Stimulated activated CD4-positive, alpha-beta T cell treated with anti-CD3 and anti-CD28 coated beads, Interleukin-4, amount 100 ng/mL, for 24 hours (primary cell): ENCODE measurements at places on chromosomes 12 and 14.

DNA sequence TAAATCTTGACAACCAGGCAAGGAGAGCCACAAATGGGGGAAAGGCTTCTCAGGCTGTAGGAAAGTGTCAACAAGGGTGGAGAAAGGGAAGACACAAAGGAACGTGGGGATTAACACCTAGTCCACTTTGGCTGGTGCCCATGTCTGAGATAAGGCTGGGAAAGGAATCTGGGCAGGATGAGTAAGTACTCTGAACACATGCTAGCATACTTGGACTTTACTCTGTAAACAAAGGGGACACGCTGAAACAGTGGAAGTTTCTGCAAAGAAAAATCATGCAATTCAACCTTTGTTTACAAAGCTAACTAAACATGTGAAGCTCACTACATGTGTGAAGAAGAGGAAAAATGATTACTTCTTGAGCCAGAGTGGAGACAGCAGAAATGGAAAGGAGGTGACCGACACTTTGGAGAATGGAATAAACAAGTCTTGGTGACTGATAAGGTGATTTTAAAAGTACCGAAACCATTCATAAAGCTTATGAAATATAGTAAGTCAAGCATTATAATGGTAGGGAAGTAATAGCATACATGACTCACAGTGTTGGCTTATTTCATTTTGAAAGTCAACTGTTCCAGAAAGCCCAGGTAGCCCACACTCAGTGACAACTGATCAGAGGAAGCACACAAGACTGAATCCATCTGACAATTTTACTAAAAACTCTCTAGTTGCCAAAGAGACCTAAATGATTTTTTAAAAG is 13.2 kb downstream of the CPNE8 start:
- DNase-seq = no peak

DNA sequence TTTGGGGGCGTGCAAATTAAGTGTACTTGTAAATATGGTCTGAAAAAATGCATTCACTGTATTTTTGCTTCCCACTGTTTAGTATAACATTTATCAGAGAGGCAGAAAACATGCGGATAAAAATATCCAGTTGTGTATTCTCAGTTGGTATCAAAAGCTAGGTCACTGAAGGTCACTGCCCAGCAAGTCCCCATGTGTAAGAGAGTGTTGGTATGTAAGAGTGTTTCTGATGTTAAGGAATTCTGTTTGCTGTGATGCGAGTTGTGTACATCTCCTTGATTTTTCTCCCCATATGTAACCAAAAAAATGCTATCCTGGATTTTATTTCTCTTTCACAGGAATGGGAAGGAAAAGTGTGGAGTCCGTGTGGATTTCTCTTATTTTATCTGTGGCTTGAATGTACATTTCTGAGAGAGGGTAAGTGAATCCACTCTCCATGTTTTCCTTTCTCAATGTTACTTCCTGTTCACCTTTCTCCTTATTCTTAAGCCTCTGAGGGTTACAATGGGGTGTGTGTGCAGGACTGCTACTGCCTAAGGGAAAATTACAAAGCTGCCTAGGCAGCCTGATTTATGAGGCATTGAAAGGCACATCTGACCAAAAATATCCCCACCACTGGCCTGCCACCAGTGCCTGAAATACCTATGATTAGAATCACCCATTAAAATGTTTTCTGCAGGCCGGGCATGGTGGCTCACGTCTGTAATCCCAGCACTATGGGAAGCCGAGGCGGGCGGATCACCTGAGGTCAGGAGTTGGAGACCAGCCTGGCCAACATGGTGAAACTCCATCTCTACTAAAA is 97.9 kb upstream of the USP44 start:
- DNase-seq = no peak

DNA sequence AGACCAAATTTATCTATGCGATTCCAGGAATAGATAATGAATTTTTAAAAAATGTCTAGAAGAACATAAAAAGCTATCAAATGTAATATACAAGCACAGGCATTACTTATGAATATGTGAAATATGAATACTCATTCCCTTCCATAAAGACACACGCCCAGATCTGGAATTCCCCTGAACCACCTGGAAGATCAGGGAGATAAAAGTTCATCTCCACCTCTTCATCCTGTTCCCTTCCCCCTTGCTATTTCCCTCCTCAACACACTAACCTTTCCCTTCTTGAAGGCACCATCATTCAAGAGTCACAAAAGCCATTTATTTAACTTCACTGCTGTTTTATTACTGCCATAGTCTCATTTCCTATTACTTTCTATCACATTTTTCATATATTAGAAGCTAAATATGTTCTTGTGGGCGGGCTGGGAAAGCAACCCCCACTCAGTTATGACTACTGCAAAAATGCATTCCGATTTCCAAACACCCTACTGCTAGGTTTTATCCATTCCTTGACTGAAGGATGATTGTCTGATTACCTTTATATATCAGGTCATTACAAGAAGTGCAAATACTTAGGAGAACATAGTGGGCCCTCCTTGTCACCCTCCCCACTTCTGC is 16.1 kb downstream of the FGD6 start:
- DNase-seq = no peak

DNA sequence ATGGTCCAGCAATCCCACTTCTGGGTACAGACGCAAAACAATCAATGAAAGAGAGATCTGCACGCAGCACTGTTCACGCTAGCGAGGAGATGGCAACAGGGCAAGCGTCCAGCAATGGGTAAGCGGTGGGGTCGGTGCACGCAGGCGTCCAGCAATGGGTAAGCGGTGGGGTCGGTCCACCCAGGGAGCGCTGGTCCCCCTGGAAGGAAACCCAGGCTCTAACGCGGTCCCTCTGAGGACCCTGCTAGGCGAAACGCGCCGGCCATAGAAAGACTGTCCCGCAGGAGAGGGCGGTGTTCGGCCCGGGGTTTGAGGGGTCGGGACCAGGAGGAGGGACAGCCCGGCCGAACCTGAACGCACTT is 618 bp upstream of the PGAM5 start:
- no peak for DNase-seq

DNA sequence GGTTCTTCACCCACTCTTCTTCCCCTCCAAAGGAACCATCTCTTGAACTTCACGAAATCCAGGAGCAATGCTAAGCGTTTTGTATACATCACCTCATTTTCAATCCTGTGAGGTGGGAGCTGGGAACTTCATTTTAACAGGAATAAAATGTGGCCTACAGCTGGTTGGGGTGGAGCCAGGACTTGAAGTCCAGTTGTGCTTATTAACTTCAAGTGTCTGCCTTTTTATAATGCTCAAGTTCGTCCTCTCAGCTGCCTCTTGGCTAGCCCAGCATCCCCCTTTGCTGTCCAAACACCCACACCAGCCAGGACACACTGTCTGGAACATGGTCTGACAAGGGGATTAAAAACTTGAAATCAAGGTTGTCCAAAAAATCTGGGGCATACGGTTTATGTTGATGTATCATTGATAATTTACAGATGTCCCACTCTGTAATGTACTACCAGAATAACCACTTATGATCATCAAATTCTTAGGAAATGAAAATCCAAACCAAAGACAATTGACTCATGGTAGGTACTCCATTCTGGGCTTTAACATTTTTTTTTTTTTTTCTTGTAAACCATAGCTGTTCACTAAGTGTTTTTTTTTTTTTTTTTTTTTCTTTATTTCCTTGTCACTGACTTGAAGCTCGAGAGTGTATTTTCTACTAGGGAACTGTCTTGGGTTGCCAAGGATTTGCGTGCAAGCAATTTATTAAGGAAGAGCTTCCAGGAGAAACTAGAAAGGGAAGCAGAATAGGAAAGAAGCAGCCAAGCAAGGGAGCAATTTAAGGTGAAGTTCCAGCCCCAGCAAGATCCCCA is 252.3 kb downstream of the EFCAB11 start:
- DNase-seq = no peak

DNA sequence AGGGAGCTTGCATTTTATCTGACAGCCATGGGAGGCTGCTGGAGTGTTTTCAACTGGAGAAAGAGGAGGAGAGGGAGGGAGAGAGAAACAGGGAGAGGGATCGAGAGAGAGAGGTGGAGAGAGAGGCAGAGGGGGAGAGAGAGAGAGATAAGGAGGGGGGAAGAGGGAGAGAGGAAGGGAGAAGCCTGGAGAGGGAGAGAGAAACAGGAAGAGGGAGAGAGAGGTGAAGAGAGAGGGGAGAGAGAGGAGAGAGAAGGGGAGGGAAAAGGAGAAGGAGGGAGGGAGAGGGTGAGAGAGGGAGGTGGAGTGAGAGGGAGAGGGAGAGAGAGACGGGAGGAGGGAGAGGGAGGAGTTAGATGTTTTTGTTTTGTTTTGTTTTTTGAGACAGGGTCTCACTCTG is 45.6 kb downstream of the DNAH10 start:
- no peak for DNase-seq

- DNase-seq = no peak
Measured at GRCh38 chr12:26867080-26867479, 34.1 kb upstream of the ITPR2 start.

- DNase-seq = no peak
Measured at GRCh38 chr12:79058342-79058741, 193.8 kb downstream of the SYT1 start.

DNA sequence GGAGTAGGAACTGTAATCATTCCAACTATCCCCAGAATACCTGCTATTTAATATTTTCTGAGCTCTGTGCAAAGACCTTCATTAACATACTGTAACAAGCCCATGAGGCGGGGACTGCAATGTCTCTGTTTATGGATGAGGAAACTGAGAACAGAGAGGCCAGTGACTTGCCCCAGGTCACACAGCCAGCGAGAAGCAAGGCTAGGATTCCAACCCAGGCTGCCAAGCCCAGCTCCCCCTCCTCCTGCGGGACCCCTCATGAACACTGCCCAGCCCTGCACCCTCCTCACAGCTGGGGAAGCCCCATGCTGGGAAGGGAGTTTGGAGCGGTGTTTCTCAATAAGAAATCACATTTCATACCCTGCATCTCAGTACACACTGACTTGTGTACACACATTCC is 10.9 kb downstream of the HVCN1 start:
- DNase-seq = no peak

DNA sequence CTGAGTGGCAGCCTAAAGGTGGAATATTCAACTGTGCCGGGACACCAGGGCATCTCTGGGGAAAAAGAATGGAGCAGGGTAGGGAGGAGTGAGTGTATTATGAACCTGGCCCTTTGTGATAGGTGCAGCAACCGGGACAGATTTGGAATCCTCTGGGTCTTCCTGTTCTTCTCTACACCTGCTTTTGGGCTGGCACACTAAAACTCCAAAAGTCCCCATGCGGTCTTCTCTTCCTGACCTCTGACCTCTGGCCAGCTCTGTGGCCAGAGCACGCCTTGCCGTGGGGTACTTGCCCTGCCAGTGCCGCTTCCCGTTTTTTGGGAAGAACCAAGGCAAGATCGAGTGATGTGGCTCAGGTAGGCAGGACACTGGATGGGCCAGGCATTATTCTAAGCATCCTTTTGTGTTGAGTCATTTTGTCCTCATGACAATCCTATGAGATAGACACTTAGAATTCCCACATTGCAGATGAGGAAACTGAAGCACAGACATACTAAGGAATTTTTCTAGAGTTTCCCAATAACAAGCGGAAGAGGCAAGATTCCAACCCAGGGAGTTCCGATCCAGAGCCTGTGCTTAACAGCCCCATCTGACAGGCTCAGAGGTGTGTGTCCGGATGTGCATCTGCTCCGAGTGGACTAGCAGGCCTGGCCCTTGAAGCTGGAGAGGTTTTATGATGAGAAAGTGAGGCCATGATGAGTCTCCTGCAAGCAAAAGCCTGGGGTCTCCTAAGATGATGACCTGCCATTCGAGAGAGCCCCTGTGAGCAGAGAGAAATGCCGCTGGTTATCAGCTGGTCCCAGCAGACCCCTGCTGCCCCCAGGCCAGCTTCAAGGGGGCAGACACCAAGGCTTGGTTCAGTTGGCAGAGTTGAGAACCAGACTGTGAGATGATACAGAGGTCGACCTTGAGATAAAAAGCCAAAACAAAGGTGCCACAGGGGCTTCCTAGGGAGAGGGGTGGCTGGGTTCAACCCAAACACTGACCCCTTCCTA is 67.9 kb upstream of the ESRRB start:
- no peak for DNase-seq

DNA sequence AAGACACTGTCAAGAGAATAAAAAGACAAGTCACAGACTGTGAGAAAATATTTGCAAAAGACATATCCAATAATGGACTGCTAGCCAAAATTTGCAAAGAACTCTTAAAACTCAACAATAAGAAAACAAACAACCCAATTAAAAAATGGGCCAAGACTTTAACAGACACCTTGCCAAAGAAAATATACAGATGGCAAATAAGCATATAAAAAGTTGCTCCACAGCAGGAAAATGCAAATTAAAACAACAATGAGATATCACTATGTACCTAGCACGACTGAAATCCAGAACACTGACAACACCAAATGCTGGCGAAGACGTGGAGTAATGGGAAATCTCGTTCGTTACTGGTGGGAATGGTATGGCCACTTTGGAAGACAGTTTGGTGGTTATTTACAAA is 228.9 kb downstream of the TTC8 start:
- no peak for DNase-seq

- DNase-seq = no peak
Measured at GRCh38 chr12:22535478-22535877, 8.9 kb downstream of the C2CD5 start.

DNA sequence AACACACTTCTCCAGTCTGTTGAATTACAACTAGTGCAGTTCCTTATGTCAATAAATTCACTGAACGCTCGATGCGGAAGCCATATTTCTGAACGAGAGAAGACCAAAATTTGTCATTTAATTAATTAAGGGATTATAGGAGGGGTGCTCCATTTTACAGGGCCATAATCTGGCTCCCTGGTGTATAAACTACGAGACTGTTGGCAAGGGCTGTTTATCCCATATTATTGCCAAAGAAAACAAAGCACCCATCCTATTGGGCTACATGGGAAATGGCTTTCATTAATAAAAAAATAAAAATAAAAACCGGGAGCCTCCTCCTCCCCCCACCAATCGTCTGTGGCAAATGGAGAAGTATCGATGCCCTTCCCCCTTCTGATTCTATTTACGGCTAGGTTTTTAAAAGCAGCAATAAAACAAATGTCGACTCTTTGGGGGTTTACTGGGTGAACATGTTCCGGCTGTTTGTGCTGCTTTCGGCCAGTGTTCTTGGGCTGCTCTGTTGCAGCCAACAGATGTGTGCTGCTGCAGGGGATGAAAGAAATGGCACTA is 24.8 kb downstream of the ATF7 start:
- no peak for DNase-seq

GRCh38 chr14:62251237-62251636 is 489.0 kb downstream of the SNAPC1 start:
- DNase-seq = no peak

DNA sequence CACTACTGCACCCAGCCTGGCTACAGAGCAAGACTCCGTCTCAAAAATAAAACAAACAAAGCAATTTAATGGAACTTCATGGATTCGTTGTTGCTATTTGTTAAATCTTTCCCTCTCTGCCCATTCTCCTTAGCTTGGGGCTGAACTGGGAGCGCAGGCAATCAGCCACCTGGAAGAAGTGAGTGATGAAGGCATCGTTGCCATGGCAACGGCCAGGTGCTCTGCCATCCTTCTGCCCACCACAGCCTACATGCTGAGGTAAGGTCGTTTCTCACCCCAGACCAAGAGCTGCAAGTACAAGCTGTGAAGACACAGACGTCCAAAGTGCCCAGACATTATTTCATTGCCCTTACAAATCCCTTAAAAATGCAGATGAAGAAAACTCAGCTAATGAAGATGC is 19.1 kb downstream of the AMDHD1 start:
- no peak for DNase-seq

- DNase-seq = peak; percentile 48
Measured at GRCh38 chr14:50342221-50343078, 30.3 kb downstream of the DMAC2L start.
